Stimulated activated CD8-positive, alpha-beta memory T cell treated with anti-CD3 and anti-CD28 coated beads, Interleukin-2, amount 100 ng/mL, for 1 hour (primary cell): ENCODE measurements at places on chromosomes 1 and 21.

DNA sequence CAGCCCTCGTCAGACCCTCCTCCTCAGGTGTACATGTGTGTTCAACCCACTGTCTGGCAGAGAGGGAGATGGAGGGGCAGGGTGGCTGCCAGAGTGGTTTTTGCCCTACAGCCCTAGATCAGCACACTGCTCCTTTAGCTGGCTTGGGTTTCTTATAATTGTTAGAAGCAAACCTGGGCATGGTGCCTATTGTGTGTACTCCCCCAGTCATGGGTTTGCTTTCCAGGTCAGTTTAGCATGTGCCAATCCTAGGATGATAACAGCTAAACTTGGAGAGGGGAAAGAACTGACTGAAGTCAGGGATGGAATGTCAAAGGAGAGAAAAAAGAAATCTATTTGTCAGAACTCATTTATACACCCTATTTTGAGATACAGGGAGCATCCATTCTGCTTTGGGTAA is 63.3 kb downstream of the UCK2 start:
- DNase-seq, result no peak

GRCh38 chr1:111483876-111484275 is 10.1 kb downstream of the C1orf162 start:
- DNase-seq, result no peak

GRCh38 chr1:174136714-174137113 is 22.6 kb upstream of the RABGAP1L start:
- no peak for DNase-seq

- DNase-seq, result no peak
These were observed 21.0 kb upstream of the CPLANE2 start for GRCh38 chr1:16257968-16258367.

DNA sequence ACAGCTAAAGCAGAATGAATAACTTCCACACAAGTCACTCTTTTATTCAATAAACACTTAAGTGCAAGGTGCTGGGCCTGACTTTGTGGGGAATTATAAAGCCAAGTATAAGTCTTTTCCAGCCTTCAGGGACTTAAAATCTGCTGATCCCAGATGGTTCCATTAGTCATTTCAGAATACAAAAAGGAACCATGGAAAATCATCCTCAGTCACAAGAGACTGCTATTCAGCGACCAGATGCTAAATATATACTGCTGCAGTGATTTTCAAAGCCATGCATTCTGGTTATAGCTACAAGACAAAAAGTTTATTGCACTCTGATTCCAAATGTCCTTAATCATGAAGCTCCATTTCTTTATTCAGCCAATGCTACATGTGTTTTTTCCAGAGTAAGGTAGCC is 25.7 kb downstream of the GLMN start:
- no peak for DNase-seq

- DNase-seq, result no peak
These were observed 240.4 kb downstream of the HMCN1 start for GRCh38 chr1:185974367-185975170.

DNA sequence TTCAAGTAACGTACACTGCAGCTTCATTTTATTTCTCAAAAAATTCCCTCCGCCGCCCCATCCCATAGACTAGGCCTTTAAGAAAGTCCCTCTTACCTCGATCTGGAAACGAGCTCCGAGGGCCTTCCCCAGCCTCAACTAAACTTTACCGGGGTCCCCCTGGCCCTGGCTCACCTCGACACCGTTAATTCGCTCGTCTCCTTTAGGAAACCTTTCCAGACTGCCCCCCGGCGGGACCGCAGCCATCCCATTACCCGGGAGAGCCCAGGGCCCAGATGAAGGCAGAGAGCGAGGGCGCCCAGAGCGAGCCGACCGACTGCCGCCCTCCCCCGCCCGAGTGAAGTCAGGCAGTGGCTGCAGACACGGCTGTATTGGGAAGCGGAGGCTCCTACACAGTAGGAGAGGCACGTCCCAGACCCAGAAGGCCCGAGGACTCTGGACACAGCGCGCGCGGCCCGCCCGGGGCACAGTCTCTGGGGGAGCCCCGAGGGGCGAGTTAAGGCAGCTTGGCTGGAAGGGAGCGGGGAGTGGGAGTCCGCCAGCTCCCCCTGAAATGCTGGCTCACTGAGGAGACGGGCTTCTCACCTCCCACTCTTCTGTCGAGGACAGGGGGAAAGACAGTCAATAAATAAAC is 14.6 kb downstream of the SEMA6C start:
- no peak for DNase-seq
